ENCODE measurements at places on chromosomes 5 and 9. TPM values are rescaled to one million over a fixed set of nuclear protein-coding genes. Genes with fewer than 3 reads are reported as not detected.
A peak's percentile ranks its signal among the peaks of the same experiment; 100 is the strongest.

The TNIP1 gene
- 70.6 TPM for total RNA-seq

DNA sequence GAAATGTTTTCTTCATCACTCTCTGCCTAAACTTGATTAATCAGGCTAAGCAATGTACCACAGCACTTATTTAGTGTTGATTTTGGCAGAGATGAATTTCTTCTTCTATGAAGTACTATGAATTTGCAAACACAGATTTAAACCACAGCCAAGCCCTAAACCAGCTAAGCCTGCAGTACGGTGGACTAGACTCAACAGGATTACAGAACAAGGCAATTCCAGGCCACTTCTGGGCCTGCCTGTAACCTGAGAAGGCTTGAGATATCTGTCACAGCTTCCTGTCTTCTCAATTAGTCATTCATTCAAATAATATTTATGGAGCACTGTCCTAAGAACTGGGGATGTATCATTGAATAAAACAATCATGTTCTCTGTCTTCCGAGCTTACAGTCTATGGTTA, 32.4 kb upstream of the CAST start:
- peak; percentile 42 for DNase-seq
- no peaks in the 10 kb centered on the region for H3K36me3 ChIP-seq
- no peaks in the 10 kb centered on the region for H3K27me3 ChIP-seq

- H3K27ac ChIP-seq: no peak overlapping the region
- H3K27me3 ChIP-seq: no peaks in the 10 kb centered on the region
- H3K4me1 ChIP-seq: peaks cover 16% of the 10 kb centered on the region
- no peak overlapping the region for H3K4me3 ChIP-seq
These were observed 29.8 kb downstream of the NR4A3 start for GRCh38 chr9:99851500-99851822.

The SPATA31C1 gene
- not detected for total RNA-seq

- no peak for DNase-seq
- H3K27ac ChIP-seq: no peak overlapping the region
These were observed 3.8 kb downstream of the RFX3 start for GRCh38 chr9:3521966-3522365.

The PRR7 gene
- not detected for total RNA-seq

The NME5 gene
- not detected for total RNA-seq

DNA sequence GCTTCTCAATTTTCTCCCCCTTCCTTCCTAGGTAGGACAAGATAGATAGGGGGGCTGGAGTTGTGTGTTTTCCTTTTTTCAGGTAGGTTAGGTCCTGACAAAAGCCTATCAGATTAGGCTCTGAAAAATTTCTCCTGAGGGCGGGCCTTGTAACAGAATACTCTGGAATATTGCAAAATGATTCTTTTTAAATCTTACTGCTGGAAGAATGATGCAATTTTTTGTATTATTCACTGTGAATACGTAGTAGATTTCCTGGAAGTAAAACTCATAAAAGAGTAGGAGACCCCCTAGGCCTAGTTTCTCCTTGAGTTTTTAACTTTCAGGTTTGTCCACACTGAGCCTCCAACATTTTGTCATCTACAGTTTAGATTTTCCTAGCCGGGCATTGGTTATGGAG, 1701.8 kb downstream of the EFNA5 start:
- no peak for DNase-seq
- H3K27ac ChIP-seq: no peak overlapping the region
- H3K4me1 ChIP-seq: no peaks in the 10 kb centered on the region
- no peak overlapping the region for H3K4me3 ChIP-seq

- H3K27me3 ChIP-seq: no peaks in the 10 kb centered on the region
- no peak overlapping the region for H3K4me3 ChIP-seq
- no peaks in the 10 kb centered on the region for H3K36me3 ChIP-seq
These were observed 18.5 kb downstream of the NAIF1 start for GRCh38 chr9:128048663-128049062.

The MIGA2 gene
- 55.4 TPM for total RNA-seq

The ECSCR gene
- total RNA-seq: 7.3 TPM

- H3K27me3 ChIP-seq: no peaks in the 10 kb centered on the region
- H3K4me1 ChIP-seq: peaks cover 3% of the 10 kb centered on the region
- no peak overlapping the region for H3K27ac ChIP-seq
- DNase-seq: no peak
These were observed 28.1 kb downstream of the CAMSAP1 start for GRCh38 chr9:135879237-135879601.

The IL5 gene
- total RNA-seq: not detected

DNA sequence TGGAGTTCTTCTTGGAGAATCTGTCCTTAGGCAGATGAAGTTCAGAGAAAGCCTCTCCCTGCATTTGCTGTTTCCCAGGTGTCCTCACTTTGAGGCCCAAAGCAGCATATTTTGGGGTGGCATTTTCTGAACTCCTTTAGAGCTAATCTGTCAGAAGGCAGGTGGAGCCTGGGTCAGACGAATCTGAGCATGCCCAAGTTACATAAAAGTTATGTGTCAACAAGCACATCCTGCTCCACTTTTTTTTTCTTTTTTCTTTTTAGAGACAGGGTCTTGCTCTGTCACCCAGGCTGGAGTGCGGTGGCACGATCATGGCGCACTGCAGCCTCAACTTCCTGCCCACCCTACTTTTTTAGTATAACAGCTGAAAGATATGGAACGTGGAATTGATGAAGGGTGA, 41.3 kb upstream of the HSPA9 start:
- H3K27me3 ChIP-seq: no peaks in the 10 kb centered on the region
- H3K4me1 ChIP-seq: peaks cover 2% of the 10 kb centered on the region
- H3K4me3 ChIP-seq: no peak overlapping the region
- H3K27ac ChIP-seq: no peak overlapping the region
- no peak for DNase-seq

- H3K4me3 ChIP-seq: no peak overlapping the region
- H3K27me3 ChIP-seq: no peaks in the 10 kb centered on the region
- H3K4me1 ChIP-seq: no peaks in the 10 kb centered on the region
- H3K27ac ChIP-seq: no peak overlapping the region
- no peaks in the 10 kb centered on the region for H3K36me3 ChIP-seq
These were observed 150.6 kb downstream of the MACIR start for GRCh38 chr5:103409013-103409670.

The NAIP gene
- total RNA-seq: 28.6 TPM

DNA sequence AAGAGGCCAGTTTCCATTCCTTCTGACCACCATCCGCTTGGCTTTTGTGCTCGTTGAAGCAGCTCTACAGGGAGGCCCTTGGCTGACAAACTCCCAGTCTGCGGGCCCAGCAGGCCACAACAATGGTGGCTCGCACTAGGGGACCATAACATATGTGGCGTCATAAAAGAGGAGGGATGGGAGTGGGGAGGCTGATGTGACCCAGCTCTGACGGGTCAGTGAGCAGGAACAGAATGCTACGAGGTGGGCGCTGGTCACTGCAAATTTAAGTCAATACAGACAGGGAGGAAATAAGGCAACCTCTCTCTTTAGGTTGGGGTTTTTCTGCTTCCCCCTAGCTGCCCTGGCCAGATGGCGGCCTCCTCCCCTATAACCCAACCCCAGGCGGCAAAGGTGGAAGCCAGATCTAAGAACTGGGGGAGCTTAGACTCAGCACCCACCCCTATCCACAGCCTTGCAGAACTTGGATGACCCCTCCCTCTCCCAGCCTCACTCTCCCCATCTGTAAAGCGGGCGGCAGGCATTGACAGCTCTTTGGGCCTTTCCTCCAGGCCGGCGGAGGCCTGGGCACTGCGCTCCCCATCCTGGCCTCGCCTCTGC, 778 bp downstream of the FRRS1L start:
- peaks cover 14% of the 10 kb centered on the region for H3K4me1 ChIP-seq
- no peak for DNase-seq
- H3K27ac ChIP-seq: no peak overlapping the region
- no peaks in the 10 kb centered on the region for H3K27me3 ChIP-seq
- peak overlapping the region; percentile 47 for H3K4me3 ChIP-seq

DNA sequence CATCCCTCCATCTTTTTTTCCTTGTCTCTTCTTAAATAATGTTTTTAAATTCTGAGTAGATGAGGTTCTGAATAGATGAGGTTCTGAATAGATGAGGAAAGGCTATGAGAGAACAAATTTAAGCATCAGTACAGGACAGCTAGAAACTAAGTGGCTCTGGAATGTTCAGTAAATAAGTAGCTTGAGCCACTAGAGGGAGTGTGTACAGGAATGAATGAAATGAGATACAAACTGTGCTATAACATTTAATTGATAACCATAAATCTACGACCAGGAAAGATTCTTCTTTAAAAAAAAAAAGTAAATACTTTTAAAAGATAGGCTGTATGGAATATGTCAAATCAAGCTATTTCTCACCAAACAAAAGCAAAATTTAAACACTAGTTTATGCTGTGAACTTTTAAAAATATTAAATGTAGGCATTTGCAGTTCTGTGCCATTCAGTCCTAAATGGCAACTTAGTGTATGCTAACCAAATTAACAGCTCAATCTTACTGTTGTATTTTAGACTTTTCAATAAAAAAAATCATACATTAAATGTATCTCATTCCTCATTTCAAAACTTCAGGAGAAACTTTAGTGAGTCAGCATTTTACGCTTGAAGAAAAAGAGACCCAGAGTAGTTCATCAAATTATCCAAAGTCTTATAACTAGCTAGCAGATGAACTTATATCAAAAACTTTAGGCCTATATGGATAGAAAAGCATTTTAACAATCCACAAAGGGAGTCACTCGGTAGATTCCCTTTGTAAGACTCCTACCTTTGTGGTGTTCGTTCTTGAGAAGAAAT, 70.4 kb upstream of the SNX2 start:
- no peak overlapping the region for H3K4me3 ChIP-seq
- no peak overlapping the region for H3K27ac ChIP-seq
- no peaks in the 10 kb centered on the region for H3K27me3 ChIP-seq

GRCh38 chr9:71760901-71761300, 7.4 kb downstream of the CEMIP2 start:
- no peaks in the 10 kb centered on the region for H3K27me3 ChIP-seq
- no peak for DNase-seq
- H3K27ac ChIP-seq: peak overlapping the region; percentile 15
- H3K36me3 ChIP-seq: no peaks in the 10 kb centered on the region

DNA sequence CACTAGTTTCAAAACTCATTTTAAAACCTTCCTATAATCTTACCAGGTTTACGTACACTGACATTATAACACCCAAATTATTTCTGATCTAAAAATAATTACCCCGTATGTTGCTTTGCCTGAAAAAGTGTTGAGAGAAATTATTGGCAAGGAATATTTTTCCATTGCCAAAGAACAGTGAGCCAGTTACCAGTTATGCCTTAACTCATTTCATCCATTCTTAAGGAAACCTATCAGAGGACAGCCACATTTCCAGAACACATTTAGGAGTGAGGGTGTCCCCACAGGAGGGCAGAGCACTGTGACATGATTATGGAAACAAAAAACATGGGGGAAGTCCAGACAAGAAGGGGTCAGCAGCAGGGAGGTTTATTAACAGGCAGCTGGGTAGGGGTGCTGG, 52.2 kb downstream of the GABBR2 start:
- peaks cover 7% of the 10 kb centered on the region for H3K27me3 ChIP-seq
- H3K4me1 ChIP-seq: no peaks in the 10 kb centered on the region
- no peak for DNase-seq
- H3K4me3 ChIP-seq: no peak overlapping the region
- no peaks in the 10 kb centered on the region for H3K36me3 ChIP-seq
- H3K27ac ChIP-seq: no peak overlapping the region

- no peaks in the 10 kb centered on the region for H3K36me3 ChIP-seq
- H3K27ac ChIP-seq: peak overlapping the region; percentile 97
- no peaks in the 10 kb centered on the region for H3K27me3 ChIP-seq
These were observed 478 bp downstream of the RAB14 start for GRCh38 chr9:121201045-121201737.

DNA sequence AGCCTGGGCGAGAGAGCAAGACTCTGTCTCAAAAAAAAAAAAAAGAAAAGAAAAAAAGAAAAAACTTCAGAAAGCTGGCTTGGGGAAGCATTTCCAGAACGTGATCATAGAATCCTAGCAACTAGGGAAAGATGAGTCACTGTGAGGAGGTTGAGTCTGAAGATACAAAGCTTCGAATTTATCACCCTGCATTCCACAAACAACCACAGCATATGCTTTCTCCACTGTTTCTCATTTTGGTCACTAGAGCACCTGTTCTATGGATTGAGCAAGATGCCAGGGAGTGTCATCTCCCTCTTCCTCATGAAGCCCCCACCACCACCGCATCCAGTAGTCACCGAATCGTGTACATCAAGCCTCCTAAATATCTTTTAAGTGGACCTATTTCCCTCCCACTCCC, 37.9 kb downstream of the SEMA5A start:
- no peak overlapping the region for H3K27ac ChIP-seq
- H3K27me3 ChIP-seq: no peaks in the 10 kb centered on the region

GRCh38 chr9:131524665-131525315, 6.3 kb downstream of the UCK1 start:
- H3K4me3 ChIP-seq: no peak overlapping the region
- no peak for DNase-seq
- no peak overlapping the region for H3K27ac ChIP-seq

DNA sequence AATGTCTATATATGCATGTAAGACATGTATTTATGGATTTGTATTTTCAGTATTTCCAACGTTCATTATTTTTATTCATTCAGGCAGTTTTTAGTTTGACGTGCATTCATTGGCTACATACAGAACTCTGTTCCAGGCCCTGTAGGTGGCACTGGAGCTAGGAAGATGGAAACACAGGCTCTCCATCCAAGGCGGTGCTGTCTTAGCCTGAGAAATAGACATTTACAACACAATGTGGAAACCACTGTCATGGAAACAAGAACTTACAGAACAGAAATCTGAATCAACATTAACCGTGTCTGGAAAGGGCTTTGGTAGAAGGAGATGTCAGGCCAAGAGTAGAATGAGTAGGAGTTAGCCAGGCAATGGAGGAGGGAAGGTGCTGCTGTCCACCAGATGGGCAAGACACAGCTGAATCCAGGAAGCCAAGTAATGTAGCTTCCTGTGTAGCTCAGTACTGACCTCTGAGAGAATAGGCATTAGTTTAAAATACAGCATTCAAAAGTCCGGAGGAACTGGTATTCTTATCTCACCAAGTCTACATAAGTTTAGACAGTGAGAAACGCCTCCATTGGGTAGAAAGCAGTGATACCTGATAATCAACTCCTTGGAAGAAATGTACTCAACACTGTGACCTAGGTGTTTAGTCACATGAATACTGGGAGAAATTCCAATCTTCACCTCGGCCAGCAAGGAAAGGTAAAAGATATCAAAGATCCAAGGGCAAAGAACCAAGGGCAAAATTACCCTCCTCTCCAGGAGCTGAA, 388.6 kb upstream of the CDH6 start:
- no peaks in the 10 kb centered on the region for H3K27me3 ChIP-seq
- no peaks in the 10 kb centered on the region for H3K4me1 ChIP-seq
- peak; percentile 26 for DNase-seq
- H3K4me3 ChIP-seq: no peak overlapping the region

DNA sequence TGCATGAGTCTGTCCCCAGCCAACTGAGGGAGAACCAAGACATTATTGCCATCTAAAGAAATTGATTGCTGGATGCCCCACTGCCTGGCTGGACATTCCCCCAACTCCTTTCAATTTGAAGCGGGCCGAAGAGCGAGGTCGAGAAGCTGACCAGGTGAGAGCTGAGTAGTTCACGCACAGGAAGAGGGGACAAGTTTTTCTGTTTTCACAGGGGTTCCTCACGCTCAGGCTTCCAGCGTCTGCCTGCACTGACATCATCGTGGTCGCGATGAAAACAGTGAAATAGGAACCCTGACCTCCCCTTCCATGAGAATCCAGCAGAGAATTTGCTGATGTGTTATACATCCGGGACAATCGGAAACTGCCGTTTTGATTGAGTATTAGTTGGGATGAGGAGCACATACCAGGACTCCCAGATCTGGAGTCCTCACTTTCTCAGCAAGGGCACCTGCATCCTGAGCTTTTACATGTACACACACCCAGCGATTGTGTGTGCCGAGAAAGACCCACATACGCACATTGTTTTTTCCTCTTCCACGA, 3.1 kb upstream of the DMRT3 start:
- no peak overlapping the region for H3K27ac ChIP-seq
- no peaks in the 10 kb centered on the region for H3K36me3 ChIP-seq
- peaks cover 64% of the 10 kb centered on the region for H3K4me1 ChIP-seq
- H3K4me3 ChIP-seq: no peak overlapping the region

The GPRIN1 gene
- total RNA-seq: 1.4 TPM
